ENCODE measurements at places on chromosomes 4 and X.

- DNase-seq, result peak; percentile 85
Measured at GRCh38 chr4:24973747-24974601, 56.8 kb downstream of the LGI2 start.

DNA sequence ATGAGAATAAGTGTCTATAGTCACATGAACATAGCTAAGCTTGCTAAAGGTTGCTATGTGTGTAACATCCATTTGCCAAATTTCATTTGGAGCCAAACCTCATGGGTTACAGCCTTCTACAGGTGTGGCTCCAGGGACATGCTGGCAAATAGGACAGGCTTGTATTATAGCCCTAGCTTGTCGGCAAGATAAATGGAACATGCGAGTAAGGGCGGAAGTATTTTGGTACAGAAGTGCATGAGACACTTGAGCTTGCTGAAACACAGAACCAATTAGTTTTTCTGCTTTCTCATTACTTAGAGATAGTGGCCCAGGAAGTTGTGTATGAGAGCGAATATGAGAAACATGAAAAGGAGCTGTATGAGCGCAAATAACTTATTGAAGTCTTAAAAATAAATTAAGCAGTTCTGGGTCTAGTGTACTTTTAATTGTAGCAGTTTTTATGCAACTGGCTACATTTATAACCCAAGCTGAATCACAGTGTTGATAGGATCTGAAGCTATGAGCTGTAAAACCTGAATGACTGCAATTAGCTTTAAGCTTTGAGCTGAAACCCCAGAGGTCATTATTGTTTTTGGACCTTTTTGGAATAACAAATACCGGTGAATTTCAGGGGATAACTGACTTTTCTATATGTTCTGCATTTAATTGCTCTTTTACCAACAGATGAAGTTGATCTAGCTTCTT is 64.6 kb downstream of the KDM5C start:
- DNase-seq, result no peak

GRCh38 chr4:699816-700580 is 5.6 kb upstream of the PCGF3 start:
- DNase-seq, result no peak

DNA sequence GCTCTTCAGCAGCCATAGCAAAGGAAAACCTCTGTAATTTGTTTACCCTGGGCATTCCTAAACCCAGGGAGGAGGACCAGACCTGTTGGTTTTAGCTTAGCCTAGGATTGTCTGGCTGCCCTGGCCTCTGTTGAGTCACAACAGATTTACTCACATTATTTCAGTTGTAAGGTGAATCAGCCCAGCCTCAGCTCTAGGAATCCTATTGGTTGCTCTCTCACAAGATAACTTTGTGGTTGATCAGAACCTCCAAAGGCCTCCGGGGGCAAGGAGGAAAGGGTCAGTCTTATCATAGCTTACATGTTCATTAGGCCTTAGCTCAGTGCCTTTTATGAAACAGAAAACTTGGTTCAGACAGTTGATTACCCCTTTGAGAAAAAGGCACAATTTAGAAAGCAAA is 41.0 kb downstream of the PDK3 start:
- DNase-seq, result no peak

- DNase-seq, result no peak
Measured at GRCh38 chr4:8920969-8921368, 49.3 kb upstream of the HMX1 start.

GRCh38 chr4:48167538-48168263 is 33.7 kb upstream of the TXK start:
- DNase-seq, result no peak

DNA sequence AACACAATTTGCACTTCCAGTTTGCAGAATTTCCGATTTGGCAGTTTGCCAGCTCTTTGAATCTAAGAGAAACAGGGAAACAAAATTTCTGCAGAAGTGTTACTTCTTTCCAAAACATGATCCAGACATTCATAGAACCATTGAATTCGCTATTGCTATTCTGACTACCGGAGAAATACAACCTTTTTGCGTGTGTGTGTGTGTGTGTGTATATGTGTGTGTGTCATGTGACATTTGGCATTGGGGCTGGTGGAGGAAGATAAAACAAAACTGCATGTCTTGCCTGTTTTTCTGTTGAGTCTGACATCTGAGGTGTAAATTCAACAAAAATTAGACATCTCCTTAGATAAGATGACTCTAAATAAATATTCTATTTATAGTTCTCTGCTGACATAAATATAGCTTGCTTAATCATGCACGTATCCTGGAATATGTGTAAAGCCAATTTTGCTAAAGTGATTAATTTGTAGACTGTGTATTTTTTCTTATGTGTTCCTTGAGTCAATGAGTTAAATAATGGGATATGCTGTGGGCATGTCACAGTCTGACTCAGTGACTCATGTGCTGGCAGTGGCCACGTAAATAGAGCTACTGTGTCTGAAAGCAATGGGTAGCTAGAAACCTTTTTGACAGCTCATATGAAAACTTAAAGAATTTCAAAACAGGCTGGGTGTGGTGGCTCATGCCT is 98.9 kb downstream of the HPGD start:
- DNase-seq, result no peak

GRCh38 chr4:128958194-128958593 is 135.1 kb downstream of the SCLT1 start:
- DNase-seq, result no peak

DNA sequence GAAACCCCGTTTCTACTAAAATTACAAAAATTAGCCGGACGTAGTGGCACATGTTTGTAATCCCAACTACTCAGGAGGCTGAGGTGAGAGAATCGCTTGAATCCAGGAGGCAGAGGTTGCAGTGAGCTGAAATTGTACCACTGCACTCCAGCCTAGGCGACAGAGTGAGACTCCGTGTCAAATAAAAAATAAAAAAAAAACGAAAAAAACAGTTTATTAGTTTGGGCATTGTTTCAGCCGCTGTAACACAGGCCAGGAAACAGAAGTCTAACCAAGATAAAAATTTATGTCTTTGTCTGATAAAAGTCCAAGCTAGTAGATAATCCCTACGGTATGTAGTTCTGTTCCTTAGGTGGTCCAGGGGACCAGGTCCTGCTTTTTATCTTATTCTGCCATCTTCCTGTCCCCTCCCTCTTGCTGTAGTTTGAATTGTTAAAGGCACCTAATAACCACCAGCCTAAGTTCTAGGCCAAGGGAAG is 21.4 kb downstream of the USO1 start:
- no peak for DNase-seq

DNA sequence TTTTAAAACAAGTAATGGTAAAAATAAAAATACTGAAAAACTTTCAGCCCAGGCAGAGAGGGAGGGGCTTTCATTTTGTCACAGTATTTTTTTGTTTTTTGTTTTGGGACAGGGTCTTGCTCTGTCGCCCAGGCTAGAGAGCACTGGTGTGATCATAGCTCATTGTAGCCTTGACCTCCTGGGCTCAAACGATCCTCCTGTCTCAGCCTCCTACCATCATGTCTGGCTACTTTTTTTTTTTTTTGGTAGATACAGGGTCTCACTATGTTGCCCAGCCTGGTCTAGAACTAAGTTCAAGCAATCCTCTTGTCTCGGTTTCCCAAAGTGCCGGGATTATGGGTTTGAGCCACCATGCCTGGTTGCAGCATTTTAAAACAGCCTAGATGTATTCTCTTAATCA is 40.8 kb upstream of the FAT1 start:
- no peak for DNase-seq

- DNase-seq, result no peak
Measured at GRCh38 chr4:74529284-74530041, 84.5 kb downstream of the AREG start.

DNA sequence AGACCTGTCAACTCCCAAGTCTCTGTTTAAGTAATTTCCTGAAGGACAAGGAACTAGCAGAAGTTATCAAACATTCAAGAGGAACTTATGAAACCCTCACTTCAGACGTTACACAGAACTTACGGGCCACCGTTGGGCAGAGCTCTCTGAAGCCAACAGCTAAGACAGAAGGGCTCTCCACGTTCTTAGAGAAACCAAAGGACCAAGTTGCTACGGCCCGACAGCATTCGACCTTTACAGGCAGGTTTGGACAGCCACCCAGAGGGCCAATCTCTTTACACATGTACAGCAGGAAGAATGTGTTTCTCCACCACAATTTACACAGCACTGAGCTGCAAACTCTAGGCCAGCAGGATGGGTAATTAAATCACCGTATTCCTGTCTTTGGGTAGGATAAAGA is 705.1 kb upstream of the GRID2 start:
- no peak for DNase-seq

- DNase-seq, result peak; percentile 50
Measured at GRCh38 chr4:8330821-8331574, 61.4 kb downstream of the HTRA3 start.

GRCh38 chr4:168059251-168059650 is 33.1 kb upstream of the ANXA10 start:
- DNase-seq, result no peak

DNA sequence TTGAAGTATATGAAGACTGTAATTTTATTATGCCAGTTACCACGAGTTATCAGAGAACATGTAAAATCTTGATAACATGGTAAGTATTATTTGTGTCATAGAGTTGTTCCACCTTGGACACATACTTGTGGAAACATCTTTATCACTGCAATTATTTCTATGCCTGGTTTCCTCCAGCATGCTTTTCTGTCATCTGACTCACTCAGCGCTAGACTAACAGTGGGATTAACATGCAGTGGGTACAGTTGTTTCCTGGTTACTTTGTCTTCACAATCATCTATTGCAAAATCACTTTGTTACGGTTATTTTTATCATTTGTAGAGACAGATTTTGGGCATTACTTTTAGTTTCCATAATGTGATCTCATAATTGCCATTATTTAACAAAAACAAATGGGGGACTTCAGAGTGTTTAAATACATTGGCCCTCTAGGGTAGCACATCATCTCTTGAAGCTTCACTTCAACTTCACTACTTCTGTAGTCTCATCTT is at the start of gene STATH:
Gene STATH, plus strand, starts transcription at position 441 of the 491 bp plus-strand sequence. CDS start 2,472 bp downstream, outside the sequence.
- DNase-seq, result no peak

GRCh38 chrX:916230-916599 is 285.6 kb downstream of the SHOX start:
- DNase-seq, result no peak

- DNase-seq, result no peak
Measured at GRCh38 chr4:123346330-123346940, 50.2 kb upstream of the SPRY1 start.

- no peak for DNase-seq
Measured at GRCh38 chr4:65791812-65792308, 121.6 kb upstream of the EPHA5 start.

DNA sequence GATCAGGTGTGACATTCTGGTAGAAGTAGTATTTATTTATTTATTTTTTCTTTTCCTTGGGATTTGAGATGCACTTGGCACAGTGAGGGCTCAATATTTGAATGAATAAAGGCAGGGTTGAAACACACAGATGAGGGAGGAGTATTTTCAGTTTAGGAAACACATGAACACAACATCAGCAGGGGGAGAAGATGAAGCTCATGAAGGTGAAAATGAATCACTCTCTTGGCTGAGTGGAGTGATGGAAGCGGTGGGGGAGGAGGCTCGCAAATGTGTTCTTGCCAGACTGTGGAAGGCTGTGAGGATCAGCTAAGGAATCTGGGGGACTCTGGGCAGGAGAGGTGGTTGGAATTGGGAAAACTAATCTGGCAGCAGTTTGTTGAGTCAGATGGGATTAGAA is 55.3 kb downstream of the ARHGAP10 start:
- no peak for DNase-seq

DNA sequence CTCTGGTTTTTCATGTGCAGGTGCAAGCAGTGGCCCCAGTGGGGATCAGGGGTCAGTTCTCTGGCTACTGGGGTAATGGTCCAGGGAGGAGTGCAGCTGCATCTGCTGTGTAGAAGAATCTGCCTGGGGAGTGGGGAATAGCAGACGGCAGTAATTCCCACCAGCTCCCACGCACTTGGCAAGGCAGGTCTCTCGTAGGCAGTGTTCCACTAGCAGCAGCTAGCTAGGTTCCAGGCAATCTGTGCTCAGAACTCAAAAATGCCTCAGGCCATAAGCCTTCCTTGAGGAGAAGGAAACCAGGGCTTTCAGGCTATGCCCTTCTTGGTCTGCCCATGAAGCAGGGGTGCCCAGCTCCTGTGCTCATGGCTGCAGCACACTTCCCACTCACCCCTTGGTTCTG is 38.8 kb downstream of the DCLK2 start:
- no peak for DNase-seq

GRCh38 chrX:30939928-30940327 is 50.9 kb upstream of the TAB3 start:
- no peak for DNase-seq

DNA sequence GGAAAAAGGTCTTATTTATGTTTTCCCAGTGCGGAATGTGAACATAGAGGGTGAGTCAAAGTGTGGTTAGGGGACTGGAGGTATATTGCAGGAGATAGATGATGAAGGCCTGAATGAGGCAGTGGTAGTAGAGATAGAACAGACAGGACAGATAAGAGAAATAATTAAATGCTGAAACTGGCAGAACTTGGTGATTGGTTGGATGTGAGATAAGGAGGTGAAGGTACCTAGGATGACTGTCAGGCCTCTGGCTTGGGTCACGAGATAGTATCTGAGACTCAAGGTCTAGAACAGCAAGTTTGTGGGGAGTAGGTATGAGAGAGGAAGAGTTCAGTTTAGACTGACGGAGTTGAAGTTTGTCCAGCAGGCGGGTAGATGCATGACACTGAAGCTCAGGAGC is 3.5 kb downstream of the MND1 start:
- DNase-seq, result no peak

GRCh38 chrX:42151808-42152207 is 228.5 kb upstream of the CASK start:
- DNase-seq, result no peak

DNA sequence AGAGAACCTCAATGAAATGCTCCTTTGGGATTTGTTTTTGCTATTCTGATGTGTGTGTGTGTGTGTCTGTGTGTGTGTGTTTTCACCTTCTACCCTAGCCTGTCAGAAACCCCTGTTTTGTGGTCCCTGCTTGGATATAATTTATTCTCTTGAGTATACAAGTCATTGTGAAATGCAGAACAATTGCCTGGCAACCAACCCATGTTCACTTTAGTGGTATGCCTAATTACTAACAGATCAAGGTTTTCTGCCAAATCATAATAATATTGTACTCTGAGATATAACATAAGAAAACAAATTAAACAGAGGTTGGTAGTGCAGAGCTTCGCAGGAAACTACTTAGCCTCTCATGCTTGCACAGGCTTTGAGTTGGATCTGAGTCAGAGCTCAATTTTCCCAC is 7.0 kb upstream of the TET2 start:
- no peak for DNase-seq

DNA sequence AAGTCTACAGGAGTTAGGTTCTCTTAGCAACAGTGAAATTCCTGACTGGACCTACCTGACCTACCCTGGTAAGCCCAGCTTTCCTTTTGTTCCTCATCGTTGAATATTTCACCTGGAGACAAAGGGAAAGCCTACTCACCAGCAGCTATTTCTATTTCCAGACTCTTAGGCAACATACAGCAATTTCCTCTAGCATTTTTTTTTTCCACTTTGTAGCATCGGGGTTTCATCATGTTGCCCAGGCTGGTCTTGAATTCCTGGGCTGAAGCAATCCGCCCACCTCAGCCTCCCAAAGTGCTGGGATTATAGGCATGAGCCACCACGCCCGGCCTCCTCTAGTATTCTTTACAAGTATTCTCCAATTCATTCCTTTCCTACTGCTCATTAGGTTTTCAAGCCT is 6.8 kb upstream of the S100G start:
- DNase-seq, result no peak

- no peak for DNase-seq
Measured at GRCh38 chr4:26022346-26023202, 108.6 kb downstream of the SMIM20 start.

GRCh38 chr4:40196272-40196671 is 559 bp upstream of the RHOH start:
- DNase-seq, result no peak
